ENCODE measurements at places on chromosomes 2 and 18. TPM values are rescaled to one million over a fixed set of nuclear protein-coding genes. Genes with fewer than 3 reads are reported as not detected.

Gene RAB27B
- total RNA-seq = 0.44 TPM

DNA sequence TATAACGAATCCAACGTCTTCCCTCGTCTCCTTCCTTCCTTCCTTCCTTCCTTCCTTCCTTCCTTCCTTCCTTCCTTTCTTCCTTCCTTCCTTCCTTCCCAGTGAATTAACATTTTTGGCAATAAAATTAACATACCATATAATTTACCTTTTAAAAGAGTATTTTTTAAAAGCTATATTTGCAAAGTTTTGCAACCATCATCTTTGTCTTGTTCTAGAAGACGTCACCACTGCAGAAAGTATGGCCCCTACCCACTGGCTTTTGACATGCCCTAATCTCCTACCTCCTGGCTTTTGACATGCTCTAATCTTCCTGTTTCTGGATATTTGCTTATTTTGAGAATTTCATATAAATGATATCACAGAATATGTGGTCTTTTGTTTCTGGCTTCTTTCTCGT, 1023.9 kb upstream of the ZEB2 start:
- no peak for DNase-seq
- no peak overlapping the region for H3K4me3 ChIP-seq
- no peaks in the 10 kb centered on the region for H3K27me3 ChIP-seq
- no peaks in the 10 kb centered on the region for H3K36me3 ChIP-seq

GRCh38 chr2:11695576-11695975, 25.6 kb upstream of the NTSR2 start:
- no peaks in the 10 kb centered on the region for H3K27me3 ChIP-seq
- H3K4me1 ChIP-seq = peaks cover 4% of the 10 kb centered on the region
- no peaks in the 10 kb centered on the region for H3K36me3 ChIP-seq
- H3K4me3 ChIP-seq = no peak overlapping the region
- no peak overlapping the region for H3K27ac ChIP-seq

DNA sequence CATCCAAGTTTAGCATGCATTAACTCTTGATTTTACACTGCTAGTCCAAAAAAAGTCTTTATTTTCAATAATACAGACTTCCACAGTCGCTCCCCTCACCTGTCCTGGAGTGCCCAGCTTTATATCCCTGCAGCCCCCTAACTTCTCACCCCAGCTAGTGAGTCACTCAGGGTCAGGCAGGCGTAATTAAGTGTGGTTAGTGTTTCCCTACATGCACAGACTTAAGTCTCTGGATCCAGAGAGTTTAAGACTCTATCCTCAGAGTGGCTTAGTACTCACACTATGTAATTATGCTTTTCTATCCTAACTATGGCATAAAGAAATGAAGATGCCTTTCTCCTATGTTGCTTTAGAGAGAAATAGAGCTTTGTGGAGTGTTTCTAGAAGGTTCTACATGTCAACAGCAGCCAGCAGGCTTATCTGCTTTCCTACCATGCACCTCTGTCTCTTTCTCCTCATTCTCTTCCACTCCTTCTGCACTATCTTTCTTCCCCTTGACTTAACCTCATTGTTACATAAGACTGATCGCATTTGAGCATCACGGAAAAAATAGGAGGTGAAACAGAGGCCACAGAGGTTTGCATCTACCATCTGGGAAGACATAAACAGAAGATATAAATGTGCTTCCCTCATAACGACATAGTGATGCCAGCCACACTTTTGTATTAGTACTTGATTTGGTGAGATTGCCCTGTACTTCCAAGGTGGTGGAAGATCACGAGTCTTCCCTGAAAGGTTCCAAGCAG, 34.4 kb upstream of the PMAIP1 start:
- no peak overlapping the region for H3K4me3 ChIP-seq
- no peaks in the 10 kb centered on the region for H3K4me1 ChIP-seq
- H3K36me3 ChIP-seq = no peaks in the 10 kb centered on the region

- DNase-seq = no peak
- H3K36me3 ChIP-seq = no peaks in the 10 kb centered on the region
- no peaks in the 10 kb centered on the region for H3K4me1 ChIP-seq
- no peak overlapping the region for H3K4me3 ChIP-seq
- no peak overlapping the region for H3K27ac ChIP-seq
These were observed 82.0 kb upstream of the TTC39C start for GRCh38 chr18:23932385-23933067.

DNA sequence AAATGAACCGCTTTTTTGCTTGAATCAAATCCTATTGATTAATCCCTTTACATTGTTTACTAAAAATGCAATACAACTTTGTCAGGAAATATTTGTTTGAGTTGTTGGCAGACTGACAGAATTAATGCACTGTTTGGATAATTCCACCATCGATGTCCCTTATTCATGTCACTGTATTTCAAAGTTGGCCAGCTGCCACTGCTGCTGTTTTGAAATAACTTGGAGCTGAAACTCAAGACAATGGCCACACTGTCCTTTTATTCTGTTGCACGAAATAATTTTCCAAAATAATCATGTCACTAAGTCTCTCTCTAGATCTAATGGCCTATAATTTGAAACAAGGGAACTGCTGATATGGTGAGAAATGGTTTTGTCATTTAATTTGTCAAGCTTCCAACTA, 55.2 kb upstream of the PAX3 start:
- peak; percentile 61 for DNase-seq
- no peaks in the 10 kb centered on the region for H3K27me3 ChIP-seq
- H3K36me3 ChIP-seq = no peaks in the 10 kb centered on the region

DNA sequence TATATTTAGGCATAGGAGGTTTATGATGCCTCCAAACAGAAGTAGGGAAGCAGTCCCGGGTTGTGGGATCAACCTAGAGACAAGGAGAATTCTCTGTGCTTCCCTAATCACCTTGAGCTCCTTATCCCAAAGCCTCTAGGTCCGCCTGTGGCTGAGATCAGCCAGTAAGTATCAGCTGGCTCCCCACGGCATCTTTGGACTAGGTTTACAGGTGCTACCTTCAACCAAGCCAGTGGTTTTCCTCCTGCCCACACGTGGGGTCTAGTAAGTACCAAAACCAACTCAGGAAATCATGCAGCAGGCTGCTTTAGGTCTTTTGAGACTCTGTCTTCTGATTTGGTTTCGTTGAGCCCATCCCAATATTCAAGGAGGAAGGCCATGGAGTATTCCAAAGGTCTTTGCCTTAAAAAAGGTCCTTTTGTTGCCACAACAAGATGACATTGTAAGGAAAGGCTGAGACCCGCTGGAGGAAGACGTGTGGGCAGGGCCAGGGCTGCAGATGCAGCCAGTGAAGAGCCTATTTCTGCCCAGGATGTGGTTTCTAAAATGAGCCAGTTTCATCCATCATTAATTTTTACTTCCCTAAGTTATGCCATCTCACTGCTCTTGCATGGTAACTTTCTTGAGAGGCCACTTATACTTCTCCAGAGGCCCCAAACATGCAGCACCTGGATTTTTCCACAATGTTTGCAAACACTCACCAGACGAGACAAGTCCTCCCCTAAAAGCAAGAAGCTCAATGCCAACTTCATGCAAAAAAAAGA, 248.7 kb downstream of the RNF152 start:
- no peak overlapping the region for H3K4me3 ChIP-seq
- no peaks in the 10 kb centered on the region for H3K36me3 ChIP-seq
- no peak overlapping the region for H3K27ac ChIP-seq
- no peaks in the 10 kb centered on the region for H3K4me1 ChIP-seq

GRCh38 chr2:27118525-27119329, at the start of gene CGREF1:
TSS of gene CGREF1 (minus strand) at chr2:27119128. CDS start at chr2:27104366, 14,762 bp downstream.
- H3K36me3 ChIP-seq = no peaks in the 10 kb centered on the region
- H3K4me3 ChIP-seq = no peak within 1 kb of the TSS
- no peak for DNase-seq
- no peaks in the 10 kb centered on the region for H3K27me3 ChIP-seq

Data from thyroid gland (tissue), 4 donors.